NCI-H1048 (cell line): ENCODE measurements at places on chromosomes 11 and 22.

- no peak for DNase-seq
These were observed 41.7 kb downstream of the C11orf58 start for GRCh38 chr11:16780146-16780545.

DNA sequence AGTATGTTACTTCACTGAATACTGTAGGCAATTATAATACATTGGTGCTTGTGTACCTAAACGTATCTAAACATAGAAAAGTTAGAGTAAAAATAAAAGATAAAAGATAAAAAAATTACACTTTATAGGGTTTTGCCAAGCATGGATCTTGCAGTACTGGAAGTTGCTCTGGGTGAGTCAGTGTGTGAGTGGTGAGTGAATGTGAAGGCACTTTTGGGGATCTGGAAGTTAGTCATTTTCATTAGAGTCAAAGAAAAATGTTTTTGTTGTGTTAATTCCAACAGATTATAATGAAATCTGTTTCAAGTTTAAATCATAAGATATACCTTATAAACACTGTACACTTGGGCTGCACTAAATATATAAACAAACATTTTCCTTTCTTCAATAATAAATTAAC, 3.3 kb downstream of the SLC22A25 start:
- no peak for DNase-seq

DNA sequence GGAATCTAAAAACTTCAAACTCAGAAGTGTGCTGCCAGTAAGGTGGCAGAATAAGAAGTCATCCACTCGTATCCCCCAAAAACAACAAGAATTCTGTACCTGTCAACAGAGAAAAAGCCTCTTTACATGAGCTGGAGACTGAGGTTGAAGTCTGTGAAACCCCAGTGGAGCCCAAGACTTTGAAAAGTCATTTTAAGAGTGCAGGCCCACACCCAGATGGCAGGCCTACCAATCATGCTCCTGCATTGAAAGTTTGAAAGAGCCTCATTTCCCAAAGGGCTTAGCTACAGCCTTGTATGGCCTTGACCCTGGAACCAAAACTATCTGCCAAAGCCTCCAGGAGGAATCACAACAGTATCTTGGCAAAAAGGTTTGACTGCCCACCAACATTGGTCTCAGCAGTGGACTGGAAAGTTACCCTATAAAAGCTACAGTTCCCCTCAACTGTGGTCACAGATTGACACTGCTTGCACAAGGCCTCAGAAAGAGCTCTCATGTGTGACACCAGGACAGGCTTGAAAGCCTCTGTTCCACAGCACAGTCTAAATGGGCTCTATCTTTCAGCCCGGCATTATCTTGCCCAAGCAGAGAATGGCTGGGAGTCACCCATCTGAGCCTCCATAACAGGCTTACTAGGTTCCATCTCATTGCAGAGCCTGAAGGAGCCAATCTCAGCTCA, 47.7 kb downstream of the SLC22A9 start:
- DNase-seq: no peak

DNA sequence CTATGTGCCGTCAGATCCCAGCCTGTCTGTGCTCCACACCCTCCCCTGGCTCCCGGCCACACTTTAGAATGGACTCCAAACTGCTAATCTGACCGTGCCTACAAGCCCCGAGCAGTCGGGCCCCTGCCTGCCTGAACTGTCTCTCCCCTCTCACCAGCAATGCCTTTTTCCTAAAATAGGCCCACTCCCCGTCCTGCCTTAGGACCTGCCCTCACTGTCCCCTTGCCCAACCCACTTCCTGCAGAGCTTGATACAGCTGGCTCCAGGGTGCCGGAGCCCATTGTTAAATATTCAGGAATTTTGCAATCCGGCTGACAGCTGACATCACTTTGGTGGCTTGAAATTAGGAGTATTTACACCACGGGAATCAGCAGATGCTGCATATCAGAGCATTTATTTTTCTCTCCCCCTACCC, 21.4 kb downstream of the MN1 start:
- no peak for DNase-seq

DNA sequence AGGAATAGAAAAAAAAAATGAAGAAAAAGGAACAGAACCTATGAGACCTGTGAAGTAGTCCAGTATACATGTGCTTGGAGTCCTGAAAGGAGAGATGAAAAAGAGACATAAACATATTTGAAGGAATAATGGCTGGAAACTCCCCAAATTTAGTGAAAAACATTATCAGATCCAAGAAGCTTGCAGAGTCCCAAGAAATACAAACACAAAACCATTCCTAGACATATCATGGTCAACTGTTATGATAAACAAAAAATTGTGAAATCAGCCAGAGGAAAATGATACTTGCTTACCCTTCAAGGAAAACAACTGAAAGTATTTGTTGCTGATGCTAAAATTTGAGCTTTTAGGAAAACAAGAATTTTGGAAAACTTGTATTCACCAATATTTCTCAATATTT, 250.1 kb downstream of the DDX10 start:
- no peak for DNase-seq

- DNase-seq: no peak
These were observed 113.4 kb downstream of the LRRC4C start for GRCh38 chr11:41346042-41346441.

DNA sequence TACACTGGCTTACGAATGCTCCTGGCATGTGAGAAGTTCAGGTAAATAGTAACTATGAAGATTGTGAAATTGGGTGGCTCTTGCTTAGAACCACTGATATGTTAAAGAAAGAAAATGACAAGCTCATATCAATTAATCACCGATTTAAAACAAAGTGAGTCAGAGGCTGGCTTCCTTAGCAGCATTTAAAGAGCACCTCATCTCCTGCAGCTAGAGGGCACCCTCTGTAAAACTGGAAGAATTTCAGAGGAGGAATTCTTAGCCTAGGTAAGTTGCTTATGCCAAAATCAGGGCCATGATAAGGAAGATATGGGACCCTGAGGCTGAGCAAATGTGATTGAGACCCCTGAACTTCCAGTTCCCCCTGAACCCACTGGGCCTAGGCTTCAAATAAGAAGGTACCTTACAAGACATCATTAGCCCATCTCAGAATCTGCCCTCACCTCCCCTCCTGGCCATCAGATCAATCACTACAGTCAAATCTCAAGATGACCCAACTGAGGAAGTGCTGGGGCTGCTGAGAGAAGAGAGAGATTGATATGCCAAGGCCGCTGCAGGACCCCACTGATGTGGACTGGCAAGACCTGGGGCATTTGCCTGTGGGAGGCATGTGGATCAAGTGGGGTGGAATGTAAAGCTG, 8.6 kb upstream of the CD3E start:
- no peak for DNase-seq

GRCh38 chr22:21865041-21865440, 2.4 kb downstream of the MAPK1 start:
- no peak for DNase-seq

- no peak for DNase-seq
These were observed 1184.5 kb downstream of the BRD1 start for GRCh38 chr22:48643066-48643731.

DNA sequence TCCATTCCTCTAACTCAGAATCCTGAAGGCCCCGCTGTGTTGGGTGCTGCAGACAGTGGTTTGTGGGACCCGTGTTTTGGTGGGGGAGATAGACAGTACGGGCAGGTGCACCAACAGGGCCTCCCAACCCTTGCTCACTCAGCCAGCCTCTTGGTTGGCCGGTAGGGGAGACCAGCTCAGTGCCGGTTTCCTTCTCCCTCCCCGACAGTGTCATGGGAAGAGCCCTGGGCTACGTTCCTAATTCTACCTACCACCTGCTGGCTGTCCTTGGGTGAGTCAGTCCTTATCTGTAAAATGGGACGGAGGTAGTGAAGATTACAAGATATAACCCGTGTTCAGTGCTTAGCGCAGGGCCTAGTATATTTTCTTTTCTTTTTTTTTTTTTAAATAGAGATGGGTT, 5.9 kb downstream of the TMEM134 start:
- no peak for DNase-seq

- no peak for DNase-seq
These were observed 1491.9 kb downstream of the TBC1D22A start for GRCh38 chr22:48254311-48254873.

GRCh38 chr22:36874309-36874696, 13.5 kb downstream of the NCF4 start:
- DNase-seq: no peak

DNA sequence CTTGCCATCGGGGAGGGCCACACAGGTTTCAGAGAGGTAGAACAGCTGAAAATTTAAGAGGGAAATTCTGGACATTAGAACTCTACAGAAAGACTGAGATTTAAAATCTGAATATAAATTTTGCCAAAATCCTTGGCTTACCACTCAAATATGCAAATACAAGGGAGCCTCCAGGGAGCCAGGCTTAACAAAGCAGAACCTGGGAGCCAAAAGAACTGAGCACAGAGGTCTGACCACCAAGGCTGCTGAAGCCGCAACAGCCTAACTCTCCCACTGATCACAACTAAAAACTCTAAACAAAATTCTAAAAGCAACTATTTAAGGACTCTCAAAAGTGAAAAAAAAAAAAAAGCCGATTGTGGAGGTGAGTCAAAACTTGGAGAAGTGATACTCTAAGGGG, 34.3 kb downstream of the IZUMO1R start:
- DNase-seq: no peak

GRCh38 chr11:100980156-100980555, 149.5 kb downstream of the PGR start:
- DNase-seq: no peak

DNA sequence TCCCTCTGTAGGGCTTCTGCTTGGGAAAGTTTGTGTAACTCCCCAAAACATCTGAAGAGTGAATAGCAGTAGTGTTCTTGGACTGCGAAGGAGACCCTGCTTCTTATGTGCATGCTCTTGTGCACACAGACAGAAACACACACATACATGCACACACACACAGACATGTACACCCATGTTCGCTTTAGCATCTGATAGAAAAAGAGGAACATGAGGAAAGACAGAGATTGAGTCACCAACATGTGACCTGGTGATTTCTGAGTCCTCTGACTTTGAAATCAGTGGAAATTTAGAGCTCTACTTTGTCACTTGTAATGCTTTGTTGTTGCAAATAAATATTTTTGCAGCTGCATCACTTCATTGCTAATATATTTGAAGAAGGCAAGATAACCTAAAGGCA, 23.8 kb downstream of the CD44 start:
- DNase-seq: no peak

- no peak for DNase-seq
These were observed 2.7 kb upstream of the RTN4RL2 start for GRCh38 chr11:57457643-57458023.

DNA sequence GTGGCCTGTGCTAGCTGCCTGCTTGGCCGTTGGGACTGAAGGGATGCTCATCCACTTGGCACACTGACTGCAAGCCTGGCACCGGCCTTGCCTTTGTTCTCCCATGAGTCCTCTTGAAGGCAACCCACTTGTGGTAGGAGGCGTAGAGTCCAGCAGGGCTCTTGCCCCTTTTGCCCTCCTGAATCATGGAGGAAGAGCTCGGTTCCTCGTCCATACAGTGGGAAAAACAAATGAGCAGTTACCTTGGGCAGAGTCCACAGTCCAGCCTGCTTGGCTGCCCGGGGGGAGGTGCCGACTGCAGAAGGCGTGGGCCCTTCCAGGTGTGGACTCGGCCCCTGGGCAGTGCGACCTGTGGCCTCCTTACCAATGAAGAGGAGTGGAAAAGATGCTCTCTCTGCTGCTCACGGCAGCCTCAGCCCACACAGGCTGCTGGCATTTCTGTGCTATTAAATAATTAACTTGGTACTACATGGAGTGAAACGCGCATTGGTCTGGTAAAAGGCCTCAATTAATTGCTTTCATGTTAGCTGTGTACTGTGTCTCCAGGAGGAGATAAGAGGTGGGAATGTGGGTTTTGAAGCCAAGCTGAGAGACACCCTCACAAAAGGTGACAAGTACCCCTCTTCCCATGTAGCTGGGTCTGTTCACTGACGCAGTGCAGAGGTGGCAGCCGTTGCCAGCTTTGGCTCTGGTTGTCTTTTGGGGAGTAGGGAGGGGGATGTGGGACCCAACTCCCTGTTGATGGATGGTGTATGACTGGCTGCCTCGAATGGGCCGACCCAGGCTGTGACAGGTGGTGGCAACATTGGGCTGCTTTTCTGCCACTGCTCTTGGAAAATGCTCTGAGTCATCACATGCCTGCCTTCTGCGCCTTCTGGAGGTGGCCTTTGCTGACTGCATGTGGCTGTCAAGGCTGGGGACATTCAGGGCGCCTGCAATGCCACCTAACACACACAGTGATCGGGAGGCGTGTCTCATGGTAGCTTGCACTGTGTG, 26.8 kb upstream of the B3GAT1 start:
- DNase-seq: no peak

GRCh38 chr22:39728236-39728860, 157.8 kb downstream of the CACNA1I start:
- DNase-seq: no peak

GRCh38 chr11:18485913-18486528, 30.4 kb downstream of the LDHAL6A start:
- no peak for DNase-seq

DNA sequence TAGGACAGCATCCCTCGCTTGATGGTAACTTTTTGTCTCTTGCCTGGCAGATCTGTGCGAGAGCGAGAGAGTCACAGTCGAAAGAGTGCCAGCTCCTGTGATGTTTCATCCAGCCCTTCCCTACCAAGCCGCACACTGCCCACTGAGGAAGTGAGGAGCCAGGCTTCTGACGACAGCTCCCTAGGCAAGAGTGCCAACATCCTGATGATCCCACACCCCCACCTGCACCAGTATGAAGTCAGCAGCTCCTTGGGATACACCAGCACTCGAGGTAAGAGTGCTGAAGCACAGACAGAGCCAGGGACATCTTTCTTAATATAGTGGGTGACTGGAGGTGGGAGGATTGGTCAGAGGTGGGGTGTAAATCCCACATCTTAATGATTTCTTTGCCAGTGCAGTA, 61.1 kb downstream of the DEPDC5 start:
- no peak for DNase-seq
